NCI-H446 (cell line): ENCODE measurements at places on chromosomes 4 and X.

DNA sequence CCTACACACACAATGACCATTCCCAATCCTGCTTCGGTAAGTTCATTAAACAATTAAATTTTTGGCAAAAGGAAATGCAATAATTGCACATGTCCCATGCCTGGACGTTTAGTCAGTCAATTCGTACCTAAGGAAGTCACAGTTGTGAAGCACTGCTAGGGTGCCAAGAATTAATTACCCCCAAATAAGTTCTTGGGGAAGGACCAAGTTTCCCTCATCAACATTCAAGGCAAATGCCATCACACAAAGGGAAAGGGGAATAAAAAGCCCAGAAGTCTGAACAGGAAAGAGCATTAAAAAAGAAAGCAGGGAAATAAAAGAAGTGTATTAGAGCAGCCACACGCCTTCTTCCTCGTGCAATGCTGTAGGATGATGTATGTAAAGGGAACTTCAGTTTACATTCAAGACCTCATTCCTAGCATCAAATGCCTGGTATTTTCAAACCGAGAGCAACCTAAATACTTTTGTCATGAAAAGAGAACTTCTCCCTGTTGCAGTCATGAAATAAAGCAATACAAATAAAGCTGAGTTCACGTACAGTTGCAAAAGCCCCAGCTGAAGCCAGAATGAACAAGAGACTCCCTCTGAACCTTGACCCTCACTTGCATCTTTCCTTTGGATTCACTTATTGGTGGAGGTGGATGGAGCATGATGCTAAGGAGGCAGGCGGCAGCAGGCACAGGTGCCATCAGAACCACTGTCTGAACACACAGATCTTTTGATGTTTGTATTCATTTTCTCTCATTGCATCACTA, 124.0 kb upstream of the PPARGC1A start:
- no peak for DNase-seq

DNA sequence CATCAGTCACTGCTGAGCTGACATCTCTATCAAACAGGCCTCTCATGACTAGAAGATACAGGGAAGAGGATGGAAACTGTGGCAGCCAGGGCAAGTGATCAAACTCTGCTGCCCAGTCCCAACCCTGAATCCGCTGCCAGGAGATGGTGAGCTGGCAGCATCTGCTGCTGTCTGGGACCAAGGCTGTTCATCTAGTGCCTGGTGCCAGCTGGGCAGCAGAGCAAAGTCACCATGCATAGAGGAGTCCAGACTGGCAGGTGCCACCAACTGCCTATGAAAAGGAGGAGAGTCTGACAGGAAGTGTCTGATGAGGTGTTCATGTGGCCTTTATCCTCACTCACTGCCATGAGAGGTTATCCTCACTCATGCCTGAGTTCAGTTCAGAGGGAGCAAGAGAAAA, 518.9 kb downstream of the MID1IP1 start:
- peak; percentile 66 for DNase-seq

- no peak for DNase-seq
Measured at GRCh38 chrX:144901521-144901920, 345.8 kb upstream of the SPANXN1 start.

DNA sequence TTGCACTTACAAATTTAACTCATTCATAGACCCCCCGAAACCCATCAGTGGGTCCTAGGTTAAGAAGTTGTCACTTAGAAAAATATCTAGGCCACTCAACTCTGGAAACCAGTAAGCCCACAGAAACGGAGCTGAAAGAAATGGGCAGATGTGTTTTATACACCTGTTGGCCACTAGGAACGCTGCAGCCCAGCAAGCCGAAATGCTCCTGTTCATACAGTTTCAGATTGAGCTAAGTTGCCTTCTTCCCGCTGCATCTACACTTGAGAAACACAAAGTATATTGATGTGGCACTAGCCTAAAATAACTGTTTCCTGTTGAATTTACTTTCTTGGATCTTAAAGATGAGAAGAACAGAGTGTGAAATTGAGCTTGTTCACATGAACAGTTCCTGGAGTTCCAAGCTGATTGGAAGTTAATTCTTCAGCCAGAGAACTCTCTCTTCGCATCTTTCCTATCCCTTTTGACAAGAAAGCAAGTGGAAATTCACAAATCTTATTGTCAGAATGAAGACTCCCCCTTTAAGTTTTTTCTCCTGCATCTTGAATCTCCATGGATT, 174.1 kb downstream of the RBMX2 start:
- DNase-seq, result no peak

GRCh38 chr4:183921335-183921734, 16.2 kb downstream of the STOX2 start:
- DNase-seq, result no peak

DNA sequence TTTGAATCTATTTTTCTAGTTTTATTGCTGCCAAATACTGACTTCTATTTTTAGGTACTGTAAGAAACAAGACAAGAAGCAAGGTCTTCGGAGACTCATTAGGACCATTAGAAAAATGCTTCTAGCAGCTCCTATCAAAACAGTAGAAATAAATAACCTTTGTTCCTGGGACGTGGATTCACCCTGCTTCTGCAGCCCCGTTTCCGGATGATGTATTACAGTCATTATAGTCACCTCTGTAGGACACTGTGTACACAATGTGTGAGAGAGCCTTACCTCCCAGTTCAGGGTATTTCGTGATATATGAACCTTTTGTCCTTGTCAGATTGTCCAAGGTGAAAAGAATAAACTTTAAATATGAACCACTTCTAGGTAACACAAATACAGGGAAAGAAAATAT, 484.0 kb upstream of the TECRL start:
- no peak for DNase-seq

- no peak for DNase-seq
Measured at GRCh38 chrX:40346379-40346778, 234.4 kb upstream of the ATP6AP2 start.

DNA sequence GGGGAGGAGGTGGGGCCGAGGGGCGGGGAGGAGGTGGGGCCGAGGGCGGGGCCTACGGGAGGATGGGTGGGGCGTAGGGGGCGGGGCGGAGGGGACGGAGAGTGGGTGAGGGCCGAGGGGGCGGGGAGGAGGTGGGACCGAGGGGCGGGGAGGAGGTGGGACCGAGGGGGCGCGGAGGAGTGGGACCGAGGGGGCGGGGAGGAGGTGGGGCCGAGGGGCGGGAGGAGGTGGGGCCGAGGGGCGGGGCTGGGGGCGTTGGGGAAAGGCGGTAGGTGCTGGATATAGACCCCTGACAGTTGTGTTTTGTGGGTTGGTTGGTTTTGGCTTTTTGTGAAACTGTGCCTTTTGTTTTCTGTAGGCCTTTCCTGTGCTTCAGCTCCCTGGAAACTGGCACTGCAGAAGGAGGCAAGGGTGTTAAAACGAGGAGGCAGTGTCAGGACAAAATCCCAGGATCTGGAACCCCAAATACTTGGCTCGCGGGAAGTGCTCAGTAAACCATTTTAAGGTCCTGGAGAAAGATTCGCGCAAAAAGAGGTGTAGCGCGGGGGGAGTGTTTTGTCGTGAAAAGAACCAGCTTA, 580 bp upstream of the MMGT1 start:
- DNase-seq, result peak; percentile 46

GRCh38 chr4:51885363-51885762, 42.4 kb downstream of the DCUN1D4 start:
- no peak for DNase-seq

GRCh38 chrX:15946783-15947580, 92.4 kb upstream of the AP1S2 start:
- no peak for DNase-seq

- DNase-seq, result no peak
Measured at GRCh38 chr4:135552131-135552530, 1350.5 kb upstream of the PABPC4L start.

DNA sequence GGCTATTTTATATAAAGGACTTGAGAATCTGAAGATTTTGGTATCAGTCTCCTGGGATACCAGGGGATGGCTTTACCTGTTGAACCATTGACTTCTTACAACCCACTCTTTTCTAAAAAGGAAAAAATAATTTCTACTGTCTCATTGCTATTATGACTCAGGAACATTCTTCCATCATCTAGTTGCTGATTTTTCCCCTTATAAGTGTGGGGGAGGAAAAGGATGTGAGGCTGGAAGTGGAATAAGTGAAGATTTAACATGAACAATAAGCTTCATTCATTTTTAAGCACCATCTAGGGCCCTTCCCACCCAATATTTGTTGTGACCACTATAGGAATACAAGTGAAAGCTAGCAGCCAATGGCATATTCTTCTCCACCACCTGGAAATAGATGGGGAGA, 10.6 kb upstream of the MND1 start:
- no peak for DNase-seq

DNA sequence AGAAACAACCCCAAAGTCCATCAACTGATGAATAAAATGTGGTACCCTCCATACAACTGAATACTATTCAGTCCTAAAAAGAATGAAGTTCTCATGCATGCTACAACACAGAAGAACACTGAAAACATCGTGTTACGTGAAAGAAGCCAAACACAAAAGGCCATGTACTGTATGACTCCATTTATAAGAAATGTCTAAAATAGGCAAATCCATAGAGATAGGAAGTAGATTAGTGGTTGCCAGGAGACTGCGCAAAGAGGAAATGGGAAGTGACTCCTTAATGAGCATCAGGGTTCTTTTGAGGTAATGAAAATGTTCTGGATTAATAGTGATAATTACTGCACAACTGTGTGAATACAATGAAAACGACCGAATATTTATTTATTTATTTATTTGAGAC, 23.4 kb downstream of the FBXW7 start:
- DNase-seq, result no peak
